Endothelial cell of umbilical vein (primary cell): ENCODE measurements at places on chromosomes 6 and 20. TPM values are rescaled to one million over a fixed set of nuclear protein-coding genes. Genes with fewer than 3 reads are reported as not detected.

RAMACL gene
- total RNA-seq = 4.0 and 5.3 TPM in 2 replicates

- DNase-seq = no peak
These were observed 6.6 kb upstream of the LPIN3 start for GRCh38 chr20:41334036-41334435.

DNA sequence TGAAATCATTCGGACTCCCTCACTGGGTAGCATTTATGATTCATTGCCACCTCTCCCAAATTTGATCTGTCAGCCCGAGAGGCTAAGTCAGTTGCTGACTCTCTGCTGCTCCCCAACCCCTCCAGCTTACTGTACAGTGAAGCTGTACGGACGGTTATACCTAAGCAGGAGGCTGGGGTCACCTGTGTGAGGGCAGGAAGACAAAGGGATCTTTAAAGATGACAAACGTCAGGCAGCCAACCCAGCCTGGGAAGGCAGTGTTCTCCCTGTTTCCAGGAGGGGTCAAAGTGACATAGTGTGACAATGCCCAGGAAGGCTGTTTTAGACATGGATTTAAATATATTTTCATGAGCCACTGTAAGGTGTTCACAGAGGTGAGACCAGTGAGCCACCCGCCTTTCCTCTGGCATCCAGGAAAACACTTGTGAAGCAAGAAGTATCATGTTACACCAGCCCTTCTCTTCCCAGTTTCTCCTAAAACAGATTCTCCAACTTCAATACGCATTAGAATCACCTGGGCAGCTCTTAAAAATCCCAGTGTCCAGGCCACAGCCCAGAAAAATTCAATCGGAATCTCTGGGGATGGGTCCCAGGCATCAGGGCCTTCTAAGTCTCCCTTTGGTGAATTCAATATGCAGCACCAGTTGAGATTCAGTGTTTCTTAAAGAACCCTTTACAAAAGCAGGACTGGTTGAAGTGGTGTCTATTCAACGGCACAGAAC lies 6.8 kb upstream of the PAX1 start:
- DNase-seq = no peak

DNA sequence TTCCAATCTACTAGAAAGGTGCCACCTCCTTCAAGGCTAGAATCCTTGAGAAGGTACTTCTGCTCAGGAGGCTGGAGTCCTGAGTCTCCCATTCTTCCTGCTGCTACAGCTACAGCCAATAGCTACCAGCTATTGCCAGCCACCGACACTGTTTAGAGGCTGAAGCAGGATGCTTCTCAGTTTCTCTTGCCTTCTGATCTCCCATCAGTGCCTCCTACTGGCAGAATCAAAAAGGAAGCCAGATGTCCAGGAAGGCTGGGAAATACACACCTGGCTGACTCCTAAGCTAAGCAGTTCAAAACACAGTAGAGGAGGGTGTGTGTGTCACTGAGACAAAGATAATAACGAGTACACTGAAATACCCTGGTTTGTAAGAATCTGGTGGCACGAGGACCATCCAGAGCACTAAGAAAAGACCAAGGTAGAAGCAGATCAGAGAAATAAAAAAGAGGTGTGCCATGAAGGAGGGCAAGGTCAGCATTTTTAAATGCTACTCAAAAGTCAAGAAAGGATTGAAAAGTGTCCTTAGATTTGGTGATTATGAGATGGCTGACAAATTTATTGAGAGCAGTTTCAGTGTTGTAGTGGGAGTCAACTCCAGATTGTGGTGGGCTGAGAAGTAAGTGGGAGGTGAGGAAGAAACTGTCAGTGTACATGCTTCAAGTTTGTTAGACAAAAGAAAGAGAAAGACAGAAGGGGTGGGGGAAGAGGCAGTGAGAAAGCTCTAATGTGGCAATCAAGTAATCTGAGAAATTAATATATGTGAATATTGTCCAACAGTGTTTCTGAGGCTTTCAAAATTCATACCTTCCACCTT lies 2.3 kb upstream of the HLA-DMA start:
- no peak for DNase-seq

CAGE1 gene
- total RNA-seq = not detected in 2 replicates
